ENCODE measurements at places on chromosomes 4 and X.

GRCh38 chr4:27381815-27382214, 521.2 kb downstream of the STIM2 start:
- DNase-seq, result no peak

DNA sequence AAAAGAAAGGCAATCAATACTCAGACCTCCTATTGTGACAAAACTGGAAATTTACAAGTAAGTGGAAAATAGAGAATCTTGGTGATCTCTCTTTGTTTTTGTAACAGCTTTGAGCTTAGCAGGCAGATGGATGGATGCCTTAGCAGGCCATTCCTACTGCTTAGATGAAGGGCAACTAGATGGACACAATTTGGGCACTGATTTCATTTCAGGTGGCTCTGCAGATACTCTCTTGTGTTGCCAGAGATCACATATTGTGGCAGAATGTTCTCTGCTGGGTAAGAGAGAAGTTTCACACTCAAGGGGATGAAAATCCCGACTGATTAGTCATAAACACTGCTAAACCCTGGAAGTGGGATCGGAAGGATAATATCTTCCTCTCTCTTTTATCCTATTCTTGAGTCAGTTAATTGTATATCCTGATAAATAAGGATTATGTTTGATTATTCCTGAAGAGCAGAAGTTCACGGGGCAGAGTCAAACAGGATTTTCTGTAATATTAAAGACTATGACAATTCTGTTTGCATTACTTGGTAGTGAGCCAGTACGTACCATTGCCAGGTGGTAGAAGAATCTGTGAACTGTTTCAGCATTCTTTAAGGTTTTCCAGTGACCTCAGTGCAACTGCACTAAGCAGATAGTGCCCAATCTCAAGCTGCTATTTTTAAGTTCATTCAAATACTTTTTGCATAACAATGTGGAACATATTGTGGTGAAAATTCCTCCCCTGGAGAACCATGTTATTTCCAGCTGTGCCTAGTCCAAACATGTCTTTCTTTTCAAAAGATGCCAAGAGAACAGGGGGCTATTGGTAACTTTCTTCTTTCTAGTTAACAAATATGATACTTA, 974.3 kb downstream of the FSTL5 start:
- no peak for DNase-seq

DNA sequence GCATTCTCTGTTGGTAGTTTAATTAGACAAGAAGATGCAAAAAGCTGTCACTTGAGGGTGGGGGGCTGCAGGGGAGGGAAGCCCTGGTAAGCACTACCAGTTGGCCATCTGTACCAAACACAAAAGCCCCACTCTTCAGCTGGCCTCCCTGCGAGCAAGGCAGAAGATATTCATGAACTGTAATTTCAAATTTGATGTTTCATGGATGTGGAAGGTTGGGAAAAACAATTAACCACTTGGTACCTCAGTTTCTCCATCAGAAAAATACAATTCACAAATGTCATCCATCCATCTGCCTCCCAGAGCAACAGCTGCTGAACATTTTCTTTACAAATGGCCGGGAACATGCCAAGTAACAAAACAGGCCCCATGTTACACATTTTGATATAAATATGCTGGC, 265.3 kb downstream of the HNRNPD start:
- no peak for DNase-seq

DNA sequence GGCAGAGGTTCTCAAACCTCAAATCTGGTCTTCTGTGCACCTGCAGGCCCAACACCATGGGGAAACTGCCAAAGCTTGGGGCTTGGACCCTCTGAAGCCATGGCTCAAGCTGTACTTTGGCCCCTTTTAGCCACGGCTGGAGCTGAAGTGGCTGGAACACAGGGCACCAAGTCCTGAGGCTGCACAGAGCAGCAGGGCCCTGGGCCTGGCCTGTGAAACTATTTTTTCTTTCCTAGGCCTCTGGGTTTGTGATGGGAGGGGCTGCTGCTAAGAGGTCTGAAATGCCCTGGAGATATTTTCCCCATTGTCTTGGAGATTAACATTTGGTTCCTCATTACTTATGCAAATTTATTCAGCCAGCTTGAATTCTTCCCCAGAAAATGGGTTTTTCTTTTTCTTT, 18.3 kb upstream of the PI4K2B start:
- no peak for DNase-seq

- no peak for DNase-seq
These were observed 253.9 kb upstream of the NOCT start for GRCh38 chr4:138761638-138762220.

DNA sequence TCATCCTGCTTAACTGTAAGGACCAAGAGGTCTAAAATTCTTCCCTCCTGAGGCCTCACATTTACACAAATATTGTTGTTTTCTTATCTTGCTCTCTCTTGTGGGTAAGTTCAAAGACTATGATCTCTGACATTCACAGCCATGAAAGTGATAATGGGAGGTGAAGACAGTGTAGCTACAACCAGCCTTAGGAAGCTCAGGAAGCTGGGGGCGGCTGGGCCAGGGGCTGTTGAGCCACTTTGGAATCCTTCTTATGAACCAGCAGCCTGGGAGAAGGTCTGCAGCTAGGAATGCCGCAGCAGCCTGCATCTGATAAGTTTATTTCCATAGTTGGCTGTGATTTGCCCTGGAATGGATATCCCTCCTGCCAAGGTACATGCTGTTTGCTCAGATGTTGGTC, 316.2 kb downstream of the STIM2 start:
- no peak for DNase-seq

GRCh38 chrX:123899701-123900100, 39.8 kb downstream of the XIAP start:
- no peak for DNase-seq

DNA sequence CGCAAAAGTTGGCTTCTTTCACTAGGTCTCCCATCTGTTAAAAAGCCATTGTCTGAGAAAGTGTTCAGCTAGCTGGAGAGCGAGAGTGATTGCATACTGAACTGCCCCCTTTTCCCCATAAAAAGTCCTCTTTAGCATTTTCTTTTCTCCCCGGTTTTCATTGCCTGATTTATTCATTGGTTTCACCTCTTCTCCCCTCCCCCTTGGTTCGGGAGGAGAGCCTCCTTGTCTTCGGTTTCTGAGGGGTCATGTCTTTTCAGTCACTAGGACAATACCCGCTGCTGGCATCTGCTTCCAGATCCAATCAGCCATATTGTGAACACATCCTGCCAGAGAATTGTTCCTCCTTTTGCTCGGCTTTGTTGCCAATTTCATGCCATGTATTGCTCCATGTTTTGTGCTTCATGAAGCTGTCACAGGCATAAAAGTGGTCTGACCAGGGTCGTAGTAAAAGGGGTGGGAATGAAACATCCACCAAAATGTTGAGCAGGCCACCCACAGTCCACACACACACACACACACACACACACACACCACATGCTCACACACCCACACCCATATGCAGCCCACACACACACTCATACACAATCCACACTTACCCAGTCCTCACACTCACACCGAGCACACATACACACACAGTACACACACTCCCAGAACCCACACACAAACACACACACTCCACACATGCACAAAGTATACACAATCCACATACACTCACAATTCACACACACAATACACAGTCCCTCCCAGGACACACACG, 136.0 kb downstream of the NKX6-1 start:
- no peak for DNase-seq

GRCh38 chrX:131257367-131257766, 31.7 kb downstream of the IGSF1 start:
- no peak for DNase-seq

- no peak for DNase-seq
These were observed 195.5 kb downstream of the ZNF330 start for GRCh38 chr4:141416219-141416618.

- no peak for DNase-seq
These were observed 28.9 kb downstream of the CPEB2 start for GRCh38 chr4:15031197-15031596.

GRCh38 chr4:150477869-150478268, 104.1 kb upstream of the MAB21L2 start:
- no peak for DNase-seq

DNA sequence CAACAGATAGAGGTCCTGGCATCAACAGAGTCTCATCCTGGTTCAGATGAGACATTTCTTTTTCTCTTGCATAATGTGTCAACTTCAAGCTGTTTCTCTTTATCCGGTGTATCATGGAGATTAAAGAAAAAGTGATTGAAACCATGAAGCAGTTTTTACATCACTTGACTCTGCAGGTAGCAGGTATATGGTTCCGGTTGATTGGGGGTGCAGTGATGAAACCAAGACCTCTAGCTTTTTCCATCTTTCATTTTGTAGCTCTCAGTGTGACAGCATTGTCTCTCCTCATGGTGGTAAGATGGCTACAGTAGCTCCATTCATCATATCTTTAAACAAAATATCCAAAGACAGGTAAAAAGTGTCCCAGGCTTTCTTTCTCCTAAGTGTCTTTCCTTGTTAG, 2.4 kb upstream of the HOPX start:
- DNase-seq, result no peak

- DNase-seq, result no peak
These were observed 241.1 kb downstream of the MAPK10 start for GRCh38 chr4:86118711-86119110.

DNA sequence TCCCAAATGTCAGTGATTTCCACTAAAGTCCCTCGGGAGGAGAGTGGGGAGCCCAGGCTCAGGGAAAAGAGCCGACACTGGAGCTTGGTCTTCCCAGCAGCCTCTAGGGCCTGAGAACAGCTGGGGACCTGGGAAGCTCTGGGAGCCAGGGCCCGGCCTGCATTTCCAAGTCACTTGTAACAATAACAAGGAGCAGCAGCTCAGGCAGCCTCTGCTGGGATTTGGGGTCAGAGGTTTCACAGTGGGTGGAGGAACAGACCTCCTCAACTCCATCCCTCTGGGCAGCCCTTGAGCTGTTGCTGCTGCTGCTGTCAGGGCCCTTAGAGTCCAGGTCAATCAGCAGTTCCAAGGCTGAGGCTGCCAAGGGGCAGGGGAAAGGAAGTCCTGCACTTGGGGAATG, 11.1 kb downstream of the STARD8 start:
- DNase-seq, result no peak

- DNase-seq, result no peak
These were observed 52.7 kb upstream of the FTHL17 start for GRCh38 chrX:31124536-31124935.

GRCh38 chrX:80879143-80879542, 69.5 kb upstream of the BRWD3 start:
- peak; percentile 8 for DNase-seq

- no peak for DNase-seq
These were observed 190.2 kb downstream of the DCLK2 start for GRCh38 chr4:150268444-150268843.

- no peak for DNase-seq
These were observed 101.6 kb upstream of the PPARGC1A start for GRCh38 chr4:23991444-23991843.

- peak; percentile 10 for DNase-seq
These were observed 403 bp upstream of the LGI2 start for GRCh38 chr4:25031077-25031621.

GRCh38 chr4:17283832-17284231, 228.1 kb downstream of the QDPR start:
- no peak for DNase-seq

DNA sequence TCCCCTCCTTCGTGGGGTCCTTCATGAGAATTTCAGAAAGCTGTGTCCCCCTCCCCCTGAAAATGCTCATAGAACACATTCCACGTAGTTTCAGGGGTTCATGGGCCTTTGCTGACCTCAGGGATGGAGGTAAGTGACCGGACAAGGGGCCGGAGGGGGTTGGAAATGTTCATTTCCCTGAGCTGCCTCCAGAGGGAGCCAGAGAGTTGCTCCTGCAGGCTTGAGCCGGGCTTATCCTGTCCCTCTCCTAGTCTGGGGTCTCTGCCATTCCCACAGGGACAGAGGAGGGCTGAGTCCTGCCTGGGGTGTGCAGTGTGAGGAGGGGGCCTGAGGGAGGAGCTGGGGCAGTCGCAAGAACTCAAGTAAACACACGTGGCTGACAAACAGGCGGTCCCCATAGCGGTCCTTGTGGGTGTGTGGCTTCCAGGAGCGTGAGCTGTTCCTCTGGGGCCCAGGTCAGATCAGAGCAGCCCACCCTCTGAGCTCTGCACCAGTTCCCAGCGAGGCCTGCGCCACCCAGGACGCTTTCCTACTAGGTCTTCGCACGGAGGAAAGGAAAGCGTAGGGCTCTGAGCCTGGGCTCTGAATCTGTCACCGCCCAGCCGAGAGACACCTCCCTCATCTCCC, 62.5 kb downstream of the WFS1 start:
- DNase-seq, result no peak

GRCh38 chr4:155487210-155487609, 110.4 kb upstream of the MAP9 start:
- DNase-seq, result no peak

DNA sequence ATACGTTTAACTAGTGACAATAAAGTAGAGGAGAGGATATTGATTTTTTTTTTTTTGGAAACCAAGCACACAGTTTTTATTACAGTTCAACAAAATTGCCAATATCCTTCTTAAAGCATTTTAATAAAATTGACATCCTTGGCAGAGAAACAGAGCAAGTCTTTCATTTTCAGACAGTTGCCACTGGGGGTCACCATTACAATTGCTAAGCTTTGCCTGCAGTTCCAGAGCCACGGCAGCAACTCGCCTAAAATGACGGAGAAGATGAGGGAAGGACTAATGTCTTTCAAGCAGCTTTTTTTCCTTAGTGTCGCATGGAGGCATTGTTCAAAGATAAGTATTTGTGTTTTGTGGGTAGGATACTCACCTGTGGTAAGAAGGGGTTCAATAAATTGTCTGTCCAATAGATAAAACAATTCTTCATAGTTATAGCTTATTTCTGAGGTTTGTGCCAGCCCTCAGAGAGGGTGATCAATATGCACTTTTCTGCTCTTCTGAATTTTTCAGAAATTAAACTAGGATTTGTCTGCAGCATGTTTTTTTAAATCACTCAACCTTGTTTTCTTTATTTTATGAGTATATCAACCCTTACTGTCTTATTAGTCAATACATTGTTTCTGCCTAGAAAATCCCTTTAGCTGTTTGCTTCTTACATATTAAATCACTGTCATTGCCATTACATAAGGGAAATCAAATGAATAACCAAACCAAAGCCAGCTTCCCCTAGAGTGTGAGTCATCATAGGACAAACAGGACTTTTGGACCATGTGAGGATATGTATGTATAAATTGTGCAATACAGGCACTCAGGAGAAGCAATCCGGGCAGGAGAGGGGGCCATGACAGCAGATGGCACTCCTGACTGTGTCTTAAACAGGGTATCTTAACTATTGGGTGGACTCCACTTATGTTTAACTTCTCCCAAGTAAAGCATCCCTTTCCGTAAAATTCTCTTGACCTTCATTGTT, 508.1 kb upstream of the ARX start:
- peak; percentile 10 for DNase-seq

DNA sequence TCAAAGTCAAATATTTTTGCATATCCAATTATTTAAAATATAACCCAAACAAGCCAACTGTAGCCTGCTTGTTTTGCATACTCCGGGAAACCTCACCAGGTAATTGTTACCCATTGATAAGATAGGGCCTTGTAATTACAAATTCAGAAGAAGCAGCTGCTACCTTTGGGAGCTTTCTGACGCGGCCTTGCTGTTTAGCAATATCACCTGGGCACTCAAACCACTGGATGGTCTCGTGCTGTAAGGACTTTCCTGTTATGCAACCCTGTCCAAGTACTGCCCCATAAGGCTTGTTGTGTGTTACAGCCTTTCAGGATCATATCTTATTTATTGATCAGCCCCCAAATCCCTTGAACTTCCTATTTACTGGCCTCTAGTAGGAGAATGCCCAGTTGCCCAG, 52.1 kb downstream of the HS3ST1 start:
- no peak for DNase-seq

Measured in NCI-H1694 (cell line).